Left ventricle myocardium inferior (tissue), 1 donor: ENCODE measurements at places on chromosomes 2 and 18. TPM values are rescaled to one million over a fixed set of nuclear protein-coding genes. Genes with fewer than 3 reads are reported as not detected.

SP9 gene
- total RNA-seq = not detected

DNA sequence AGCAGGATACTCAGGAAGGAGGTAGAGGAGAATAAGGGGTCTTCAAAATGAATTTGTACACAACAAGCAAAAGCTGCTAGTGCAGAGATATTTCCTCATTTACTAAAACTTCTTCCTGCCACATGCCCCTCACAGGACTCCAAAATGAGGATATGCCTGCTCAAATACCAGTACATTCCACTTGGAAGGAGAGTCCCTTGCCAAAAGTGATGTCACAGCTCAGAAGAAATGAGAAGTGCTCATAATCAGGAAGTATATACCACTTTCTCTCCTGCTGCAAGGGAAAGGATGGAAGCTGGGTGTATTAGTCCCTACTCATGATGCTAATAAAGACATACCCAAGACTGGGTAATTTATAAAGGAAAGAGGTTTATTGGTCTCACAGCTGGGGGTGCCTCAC, 87.7 kb upstream of the FSHR start:
- no peak for DNase-seq
- H3K27me3 ChIP-seq = no peaks in the 10 kb centered on the region
- no peak overlapping the region for H3K4me3 ChIP-seq
- H3K4me1 ChIP-seq = no peaks in the 10 kb centered on the region

DNA sequence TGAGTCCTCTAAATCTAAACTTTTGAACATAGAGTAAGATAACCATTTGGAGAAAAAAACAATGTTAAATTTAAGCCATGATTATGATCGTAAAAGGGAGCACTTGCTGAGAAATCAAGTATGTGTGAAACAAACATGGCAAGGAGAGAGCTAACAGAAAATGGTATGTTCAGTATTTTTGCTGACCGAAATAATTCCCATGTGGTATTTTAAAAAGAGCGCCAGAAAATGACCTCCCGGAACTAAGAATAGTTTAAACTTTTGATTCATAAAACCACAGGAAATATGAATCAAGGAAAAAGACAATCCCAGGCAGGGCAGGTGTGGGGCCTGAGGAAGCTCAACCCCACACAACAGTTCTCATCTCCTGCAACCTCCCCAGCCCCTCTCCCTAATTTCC, 74.2 kb downstream of the DOCK10 start:
- no peak for DNase-seq
- H3K4me3 ChIP-seq = no peak overlapping the region
- no peak overlapping the region for H3K27ac ChIP-seq
- no peaks in the 10 kb centered on the region for H3K4me1 ChIP-seq
- H3K36me3 ChIP-seq = no peaks in the 10 kb centered on the region

GRCh38 chr2:172380436-172381274, 46.7 kb upstream of the ITGA6 start:
- no peaks in the 10 kb centered on the region for H3K36me3 ChIP-seq
- H3K4me3 ChIP-seq = no peak overlapping the region
- H3K27me3 ChIP-seq = no peaks in the 10 kb centered on the region

GRCh38 chr2:222943820-222944219, 83.0 kb downstream of the ACSL3 start:
- peaks cover 34% of the 10 kb centered on the region for H3K36me3 ChIP-seq
- no peak for DNase-seq
- no peaks in the 10 kb centered on the region for H3K27me3 ChIP-seq
- no peak overlapping the region for H3K4me3 ChIP-seq
- no peak overlapping the region for H3K27ac ChIP-seq
- H3K4me1 ChIP-seq = peaks cover 12% of the 10 kb centered on the region

FOXD4L1 gene
- total RNA-seq = 0.11 TPM

EGR4 gene
- not detected for total RNA-seq

DNA sequence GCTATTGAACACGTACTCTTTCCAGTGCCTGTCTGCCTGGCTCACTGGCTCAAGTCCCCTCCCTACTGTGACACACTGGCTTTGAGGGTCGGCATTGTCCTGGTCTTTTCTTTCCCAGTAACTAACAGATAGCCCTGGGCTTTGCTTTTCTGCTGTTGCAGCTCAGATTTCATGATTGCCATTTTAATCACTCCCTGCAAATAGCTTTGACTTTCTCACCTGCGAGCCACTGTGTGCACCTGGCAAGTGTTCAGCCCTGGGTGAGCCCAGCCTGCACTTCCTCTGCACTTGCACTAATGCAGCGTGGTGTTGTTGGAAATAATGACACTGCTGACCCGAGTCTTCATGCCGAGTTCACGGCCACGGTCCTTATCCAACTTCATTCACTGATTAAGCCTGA, 52.9 kb downstream of the DCDC2C start:
- no peaks in the 10 kb centered on the region for H3K4me1 ChIP-seq
- no peak overlapping the region for H3K4me3 ChIP-seq
- no peaks in the 10 kb centered on the region for H3K36me3 ChIP-seq
- peaks cover 72% of the 10 kb centered on the region for H3K27me3 ChIP-seq
- no peak overlapping the region for H3K27ac ChIP-seq

DNA sequence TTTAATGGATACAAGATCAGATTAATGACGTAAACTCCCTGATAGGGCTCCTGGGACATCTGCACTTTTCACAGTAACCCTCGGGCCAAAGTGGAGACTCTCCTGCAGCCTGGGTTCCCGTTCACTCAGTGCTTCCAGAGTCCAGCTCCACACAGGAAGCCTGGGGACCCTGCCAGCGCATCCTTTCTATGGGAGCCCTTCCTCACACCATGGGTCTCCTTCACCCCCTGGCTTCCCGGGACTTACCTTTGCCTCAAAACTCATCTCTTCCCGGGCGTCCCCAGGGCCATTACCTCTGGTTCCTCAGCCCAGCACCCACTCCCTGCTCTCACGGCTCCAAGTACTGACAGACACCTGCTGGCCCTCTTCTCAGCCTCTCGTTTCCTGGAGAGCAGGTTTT, 40.7 kb upstream of the KLF11 start:
- no peaks in the 10 kb centered on the region for H3K27me3 ChIP-seq
- no peak overlapping the region for H3K4me3 ChIP-seq
- H3K36me3 ChIP-seq = no peaks in the 10 kb centered on the region
- H3K4me1 ChIP-seq = peaks cover 16% of the 10 kb centered on the region

DNA sequence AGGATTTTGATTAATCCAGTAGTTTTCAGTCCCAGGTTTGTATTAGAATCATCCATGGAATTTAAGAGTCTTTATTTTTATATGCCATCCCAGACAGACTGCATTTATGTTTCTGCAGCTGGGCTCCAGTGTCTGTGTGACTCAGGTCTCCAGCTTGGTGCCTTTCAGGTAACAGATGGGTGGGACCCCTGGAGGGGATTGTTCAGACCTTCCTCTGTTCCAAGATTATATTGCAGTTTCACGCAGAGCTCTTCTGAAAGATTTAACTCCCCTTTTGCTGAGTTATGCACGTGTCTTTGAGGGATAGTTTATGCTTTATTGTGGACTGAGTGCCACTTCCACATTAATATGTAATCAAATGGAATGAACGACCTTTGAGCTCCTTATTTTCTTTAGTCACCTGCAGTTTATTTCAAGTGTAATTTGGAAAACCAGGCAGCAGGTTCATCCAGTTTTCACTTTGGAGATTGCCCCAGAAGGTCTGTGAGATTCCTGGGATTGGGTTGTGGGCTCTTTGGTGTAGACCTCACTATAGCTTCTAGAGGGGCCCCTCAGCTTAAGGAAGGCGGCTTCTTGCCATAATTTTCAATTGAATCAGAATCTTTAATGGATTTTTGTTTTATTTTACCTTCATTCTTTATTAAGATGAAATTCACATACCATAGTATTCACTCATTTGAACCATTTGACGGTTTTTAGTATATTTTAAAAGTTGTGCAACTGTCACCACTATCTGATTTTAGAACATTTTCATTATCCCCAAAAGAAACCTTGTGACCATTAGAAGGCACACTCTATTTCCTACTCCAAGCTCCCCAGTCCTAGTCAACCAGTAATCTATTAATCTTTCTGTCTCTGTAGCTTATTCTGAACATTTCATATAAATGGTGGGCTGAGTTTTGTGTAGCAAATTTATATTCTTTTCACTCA, 135.0 kb downstream of the WDSUB1 start:
- H3K4me1 ChIP-seq = peaks cover 99% of the 10 kb centered on the region
- peaks cover 26% of the 10 kb centered on the region for H3K36me3 ChIP-seq
- H3K27me3 ChIP-seq = no peaks in the 10 kb centered on the region
- peak overlapping the region; percentile 89 for H3K27ac ChIP-seq

DNA sequence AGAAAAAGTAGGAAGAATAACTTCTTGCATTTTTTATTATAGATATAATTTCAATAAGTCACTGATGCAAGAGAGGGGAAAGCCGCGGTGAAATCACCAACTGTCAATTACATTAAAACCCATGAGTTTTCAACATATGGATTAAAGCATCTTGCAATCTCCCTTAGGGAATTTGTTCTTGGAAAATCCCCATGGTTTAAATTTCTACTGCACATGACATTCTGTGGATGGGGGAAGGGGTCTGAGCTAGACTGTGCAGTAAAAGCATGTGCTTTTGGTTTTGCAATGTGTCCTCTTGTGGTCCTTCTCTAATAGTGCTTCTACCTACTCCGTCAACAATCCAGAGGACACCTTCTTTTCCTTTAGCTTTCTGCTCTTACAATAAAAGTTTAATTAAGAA, 894.0 kb downstream of the DCDC2C start:
- H3K4me3 ChIP-seq = no peak overlapping the region
- no peaks in the 10 kb centered on the region for H3K4me1 ChIP-seq
- H3K36me3 ChIP-seq = no peaks in the 10 kb centered on the region
- no peak overlapping the region for H3K27ac ChIP-seq
- no peak for DNase-seq

GRCh38 chr2:118179445-118179844, 91.2 kb downstream of the INSIG2 start:
- H3K4me1 ChIP-seq = no peaks in the 10 kb centered on the region
- H3K27me3 ChIP-seq = peaks cover 28% of the 10 kb centered on the region

DNA sequence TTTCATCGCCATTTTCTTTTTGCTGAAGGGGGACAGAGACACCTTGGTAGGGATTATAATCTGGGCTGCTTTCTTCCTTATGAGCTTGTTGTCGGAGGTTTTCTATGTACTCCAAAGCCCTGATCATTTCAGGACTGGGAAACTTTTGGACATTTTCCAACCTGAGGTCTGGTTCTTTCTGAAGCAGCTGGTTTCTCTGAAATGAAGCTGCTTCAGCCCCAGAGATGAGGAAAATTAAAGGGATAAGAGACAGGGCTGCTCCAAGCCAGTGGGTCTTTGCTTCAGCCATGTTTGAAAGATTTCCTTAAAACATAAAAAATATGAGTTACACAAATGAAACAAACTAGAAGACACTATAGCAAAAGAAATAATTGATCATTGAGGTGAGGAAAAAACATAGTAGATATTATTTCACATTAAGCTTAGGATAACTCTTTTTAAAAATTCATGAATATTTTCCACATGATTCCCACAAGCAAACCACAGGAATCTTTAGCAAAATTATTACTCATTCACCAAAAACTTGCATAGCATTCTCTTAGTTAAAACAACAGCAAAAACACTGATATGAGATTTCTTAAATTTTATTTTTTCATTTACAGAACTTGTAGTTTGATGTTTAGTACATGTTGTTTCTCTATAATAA, 3.0 kb downstream of the SCG2 start:
- H3K4me3 ChIP-seq = no peak overlapping the region
- no peak for DNase-seq
- H3K27ac ChIP-seq = no peak overlapping the region

DNA sequence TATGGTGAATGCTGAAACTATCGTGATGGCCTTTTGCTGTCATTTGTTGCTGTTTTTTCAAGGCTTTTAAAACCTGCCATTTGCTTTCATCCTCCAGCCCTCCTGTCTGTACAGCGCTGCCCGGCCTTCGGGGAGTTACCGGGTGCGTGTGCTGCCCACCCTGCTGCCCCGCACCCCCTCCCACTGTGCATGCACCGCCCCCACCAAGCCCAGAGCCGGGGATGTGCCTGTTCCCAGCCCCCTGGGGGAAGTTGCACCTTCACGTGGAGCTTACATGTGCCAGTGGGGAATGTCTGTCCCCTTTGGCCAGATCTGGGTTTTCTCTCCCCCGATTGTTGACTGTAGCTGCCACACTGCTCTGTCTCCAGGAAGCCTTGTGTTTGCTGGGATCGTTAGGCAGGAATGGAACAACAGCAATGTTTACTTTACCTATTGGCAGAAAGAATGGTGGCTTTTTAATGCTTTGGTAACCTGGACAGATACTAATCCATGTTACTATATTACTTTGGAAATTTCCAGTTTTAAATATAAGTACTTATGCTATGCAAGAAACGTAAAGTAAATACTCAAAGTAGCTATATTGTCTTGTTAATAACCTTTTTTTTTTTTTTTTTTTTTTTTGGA, 64.8 kb upstream of the RBM44 start:
- no peaks in the 10 kb centered on the region for H3K27me3 ChIP-seq
- peak overlapping the region; percentile 92 for H3K27ac ChIP-seq
- H3K36me3 ChIP-seq = peaks cover 16% of the 10 kb centered on the region

GRCh38 chr2:12486205-12487118, 230.3 kb upstream of the TRIB2 start:
- H3K36me3 ChIP-seq = no peaks in the 10 kb centered on the region
- no peak overlapping the region for H3K4me3 ChIP-seq
- H3K27me3 ChIP-seq = no peaks in the 10 kb centered on the region
- peak overlapping the region; percentile 47 for H3K27ac ChIP-seq

GRCh38 chr2:72090781-72091482, 56.7 kb downstream of the CYP26B1 start:
- no peak overlapping the region for H3K27ac ChIP-seq
- H3K36me3 ChIP-seq = no peaks in the 10 kb centered on the region
- peaks cover 13% of the 10 kb centered on the region for H3K27me3 ChIP-seq
- H3K4me3 ChIP-seq = no peak overlapping the region
- no peaks in the 10 kb centered on the region for H3K4me1 ChIP-seq

ATP6V1B1 gene
- not detected for total RNA-seq

GRCh38 chr2:18412980-18413675, 147.3 kb downstream of the RDH14 start:
- H3K27me3 ChIP-seq = no peaks in the 10 kb centered on the region
- H3K27ac ChIP-seq = peak overlapping the region; percentile 35
- H3K36me3 ChIP-seq = no peaks in the 10 kb centered on the region
- no peaks in the 10 kb centered on the region for H3K4me1 ChIP-seq
- DNase-seq = no peak

MC2R gene
- not detected for total RNA-seq

DNA sequence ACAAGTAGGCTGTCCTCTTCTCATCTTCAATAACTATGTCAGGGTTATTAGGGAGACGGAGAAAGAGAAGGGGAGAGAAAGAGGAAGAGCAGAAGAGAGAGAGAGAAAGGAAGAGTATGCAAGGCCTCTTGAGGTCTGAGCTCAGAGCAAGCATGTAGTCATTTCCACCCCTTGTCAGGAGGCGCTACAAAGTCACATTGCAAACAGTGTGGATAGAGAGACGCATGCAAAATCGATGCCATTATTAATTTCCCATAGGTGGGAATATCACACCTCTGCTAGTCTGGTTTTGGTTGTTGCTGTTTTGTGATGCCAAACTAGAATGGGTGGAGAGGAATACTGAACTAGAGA, 24.2 kb upstream of the SERPINE2 start:
- H3K36me3 ChIP-seq = no peaks in the 10 kb centered on the region
- H3K4me3 ChIP-seq = no peak overlapping the region
- no peaks in the 10 kb centered on the region for H3K27me3 ChIP-seq
